ENCODE measurements at places on chromosomes 6 and 20. TPM values are rescaled to one million over a fixed set of nuclear protein-coding genes. Genes with fewer than 3 reads are reported as not detected.
A peak's percentile ranks its signal among the peaks of the same experiment; 100 is the strongest.

DNA sequence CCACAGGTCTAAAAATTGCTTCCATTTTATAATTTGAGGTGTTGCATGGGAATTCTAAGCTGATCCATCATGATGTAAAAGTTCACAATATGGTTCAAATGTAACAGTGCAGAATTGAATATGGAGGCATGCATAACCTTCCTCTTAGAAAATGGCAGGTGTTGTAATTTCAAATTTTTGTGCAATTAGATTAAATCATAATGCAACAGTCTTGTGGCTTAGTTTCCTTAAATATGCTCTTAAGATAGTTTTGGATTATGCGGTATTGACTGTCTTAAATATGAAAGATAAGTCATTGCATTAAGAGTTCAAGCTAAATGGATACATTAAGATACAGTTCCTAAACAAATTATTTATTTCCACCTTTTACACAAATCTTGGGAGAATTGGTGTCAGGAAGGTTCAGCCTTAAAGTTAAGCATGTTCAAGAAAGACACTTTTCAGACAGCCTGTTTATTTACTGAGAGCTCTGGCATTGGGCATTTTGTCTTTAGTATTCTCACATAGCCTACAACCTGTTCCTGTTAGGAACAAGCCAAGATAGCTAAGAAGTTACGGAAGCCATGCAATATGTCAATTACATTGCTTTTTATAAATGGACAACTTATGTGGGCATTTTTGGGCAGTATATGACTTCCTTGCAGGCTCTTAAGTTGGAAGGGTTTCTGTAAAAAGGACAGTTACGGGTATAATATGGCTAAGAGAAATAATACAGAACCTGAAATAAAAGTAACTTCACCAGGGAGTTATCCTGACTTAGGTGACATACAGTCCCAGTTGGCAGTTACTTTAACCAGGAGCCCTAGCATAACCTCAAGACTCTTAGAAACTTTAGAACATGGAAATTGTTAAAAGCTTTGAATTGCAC is 9.3 kb downstream of the SRSF3 start:
- DNase-seq, result no peak
- peak overlapping the region; percentile 76 for H3K27ac ChIP-seq
- peaks cover 80% of the 10 kb centered on the region for H3K4me1 ChIP-seq
- no peaks in the 10 kb centered on the region for H3K27me3 ChIP-seq

The ATAT1 gene
- 7.6 TPM for total RNA-seq

DNA sequence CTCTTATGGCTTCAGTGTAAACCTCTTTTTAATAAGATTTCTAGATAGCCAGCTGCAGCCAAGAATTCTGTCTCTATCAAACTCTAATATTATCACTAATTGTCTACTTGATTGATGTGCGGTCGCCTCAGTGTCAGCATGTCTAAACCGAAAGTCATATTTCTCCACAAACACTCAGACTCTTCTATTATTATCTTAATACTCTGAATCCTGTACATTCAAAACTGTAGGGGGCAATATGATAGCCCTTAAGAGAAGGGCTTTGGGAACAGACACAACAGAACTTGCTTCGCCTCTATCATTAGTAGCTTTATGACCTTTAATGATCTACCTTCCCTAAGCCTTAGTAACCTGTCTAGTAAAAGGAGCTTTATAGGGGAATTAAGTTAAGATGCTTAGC is 379.7 kb upstream of the PTCHD4 start:
- H3K36me3 ChIP-seq, result no peaks in the 10 kb centered on the region
- H3K4me1 ChIP-seq, result no peaks in the 10 kb centered on the region
- H3K4me3 ChIP-seq, result no peak overlapping the region
- no peak for DNase-seq
- H3K27ac ChIP-seq, result no peak overlapping the region

The KPNA5 gene
- total RNA-seq, result 10.2 TPM

DNA sequence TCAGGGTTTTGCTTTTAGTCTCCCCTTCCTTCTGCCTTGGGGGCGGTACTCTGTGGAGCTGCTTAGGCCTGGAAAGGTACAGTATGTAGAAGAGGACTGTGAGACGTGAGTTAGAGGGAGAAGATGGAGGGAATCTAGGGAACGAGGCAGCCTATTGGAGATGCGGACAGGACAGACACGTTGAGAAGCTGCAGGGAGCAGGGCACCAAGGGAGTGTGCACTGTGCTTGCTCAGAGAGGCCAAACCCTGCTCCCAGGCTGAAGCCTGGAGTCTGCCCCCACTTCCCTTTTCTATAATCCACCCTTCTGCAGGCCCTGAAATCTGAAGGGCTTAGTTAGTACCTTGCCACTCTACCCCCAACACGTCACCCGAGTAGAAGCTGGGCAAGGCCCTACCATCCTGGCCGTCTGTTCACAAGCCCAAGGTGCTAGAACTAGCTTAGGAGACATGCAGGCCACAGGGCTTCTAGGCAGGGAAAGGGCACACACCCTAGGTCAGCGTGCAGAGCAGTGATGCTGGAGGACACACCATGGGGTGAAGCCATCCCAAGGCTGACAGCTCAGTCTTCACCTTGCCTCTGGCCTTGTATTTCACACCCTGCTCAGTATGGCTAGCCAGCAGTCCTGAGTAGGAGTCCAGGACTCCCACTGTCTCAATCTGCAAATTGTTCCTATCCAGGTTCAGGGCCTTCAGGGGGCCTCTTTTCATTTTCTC is 6.9 kb downstream of the TP53INP2 start:
- H3K27me3 ChIP-seq, result no peaks in the 10 kb centered on the region
- no peak overlapping the region for H3K27ac ChIP-seq
- peak overlapping the region; percentile 74 for H3K4me3 ChIP-seq

DNA sequence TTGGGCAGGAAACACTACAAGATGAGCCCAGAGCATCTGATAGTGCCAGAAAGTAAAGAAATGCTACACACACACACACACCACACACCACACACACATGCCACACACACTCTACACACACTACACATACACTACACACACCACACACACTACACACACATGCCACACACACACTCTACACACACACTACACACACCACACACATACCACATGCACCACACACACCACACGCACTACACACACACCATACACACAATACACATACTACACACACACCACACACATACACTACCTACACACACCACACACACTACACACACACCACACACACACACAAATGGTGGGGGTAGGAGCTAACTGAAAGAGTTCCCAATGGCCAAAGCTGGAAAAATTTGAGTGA is 3.6 kb upstream of the TMEM74B start:
- DNase-seq, result no peak
- peaks cover 7% of the 10 kb centered on the region for H3K4me1 ChIP-seq
- no peak overlapping the region for H3K27ac ChIP-seq
- peaks cover 22% of the 10 kb centered on the region for H3K27me3 ChIP-seq
- no peak overlapping the region for H3K4me3 ChIP-seq

DNA sequence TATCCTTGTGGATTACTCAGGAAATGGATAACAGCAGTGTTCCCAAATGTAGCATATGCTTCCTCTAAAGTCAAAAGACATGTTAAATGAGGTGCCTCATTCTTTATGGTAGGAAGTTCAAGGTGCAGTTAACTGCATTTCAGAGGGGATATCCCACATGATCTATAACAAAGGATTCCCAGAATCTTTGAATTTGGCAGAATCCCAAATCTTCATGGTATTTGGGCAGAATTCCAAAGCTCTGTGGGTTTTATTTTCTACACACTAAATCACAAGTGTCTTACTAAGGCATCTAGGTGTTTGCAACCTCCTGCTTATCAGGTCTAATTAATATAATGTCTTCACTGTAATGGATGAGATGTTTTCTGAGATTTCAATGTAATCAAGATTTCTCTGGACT is 364.3 kb upstream of the MAN1A1 start:
- H3K4me1 ChIP-seq, result peaks cover 4% of the 10 kb centered on the region
- DNase-seq, result no peak
- H3K27me3 ChIP-seq, result peaks cover 3% of the 10 kb centered on the region
- no peak overlapping the region for H3K27ac ChIP-seq
- no peak overlapping the region for H3K4me3 ChIP-seq

The PRPH2 gene
- not detected for total RNA-seq

The SLC17A1 gene
- not detected for total RNA-seq

DNA sequence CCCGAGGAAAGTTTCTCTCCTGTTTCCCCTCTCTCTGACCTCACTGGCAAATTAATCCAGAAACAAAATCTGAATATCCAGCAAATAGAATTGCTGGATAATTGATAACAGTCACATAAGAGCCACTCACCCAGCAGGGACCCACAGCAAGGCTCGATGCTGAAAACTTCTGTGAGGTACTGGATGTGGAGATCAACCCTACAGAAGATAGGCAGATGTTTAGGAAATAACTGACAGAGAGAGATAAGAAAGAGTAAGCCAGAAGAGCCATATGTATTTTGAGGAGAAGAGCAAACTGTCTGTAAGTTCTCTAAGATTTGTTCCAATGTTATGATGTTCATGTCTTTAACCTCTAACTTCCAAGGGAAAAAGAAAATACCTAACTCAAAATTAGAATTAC is 59.7 kb downstream of the PKHD1 start:
- H3K4me1 ChIP-seq, result no peaks in the 10 kb centered on the region
- no peak overlapping the region for H3K4me3 ChIP-seq
- no peaks in the 10 kb centered on the region for H3K36me3 ChIP-seq
- no peak overlapping the region for H3K27ac ChIP-seq

GRCh38 chr20:6956574-6956973 is 189.1 kb downstream of the BMP2 start:
- no peaks in the 10 kb centered on the region for H3K27me3 ChIP-seq
- H3K27ac ChIP-seq, result no peak overlapping the region
- DNase-seq, result no peak
- no peaks in the 10 kb centered on the region for H3K4me1 ChIP-seq
- H3K36me3 ChIP-seq, result no peaks in the 10 kb centered on the region
- no peak overlapping the region for H3K4me3 ChIP-seq

GRCh38 chr6:163329991-163330390 is 84.5 kb upstream of the QKI start:
- no peaks in the 10 kb centered on the region for H3K36me3 ChIP-seq
- no peak overlapping the region for H3K27ac ChIP-seq
- DNase-seq, result no peak
- H3K4me1 ChIP-seq, result no peaks in the 10 kb centered on the region
- H3K27me3 ChIP-seq, result peaks cover 5% of the 10 kb centered on the region

DNA sequence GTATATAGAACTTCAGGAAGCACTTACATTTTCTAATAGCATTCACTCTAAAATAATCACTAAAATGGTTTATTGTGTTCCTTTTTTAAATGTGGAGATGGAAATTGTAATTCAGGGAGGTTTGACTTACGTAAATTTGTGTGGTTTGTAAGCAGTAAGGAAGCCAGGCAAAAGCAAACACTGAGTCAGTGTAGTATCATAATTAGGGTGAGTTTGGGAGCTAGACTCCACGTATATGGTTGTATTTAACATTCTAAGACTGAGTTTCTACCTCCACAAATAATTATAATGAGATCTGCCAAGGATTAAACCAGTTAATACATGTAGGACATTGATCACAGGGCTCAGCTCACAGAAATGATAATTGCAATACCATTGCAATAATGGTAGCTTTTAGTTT is 425.5 kb downstream of the CBLN4 start:
- H3K36me3 ChIP-seq, result no peaks in the 10 kb centered on the region
- no peaks in the 10 kb centered on the region for H3K27me3 ChIP-seq
- no peaks in the 10 kb centered on the region for H3K4me1 ChIP-seq

- H3K27me3 ChIP-seq, result no peaks in the 10 kb centered on the region
- no peaks in the 10 kb centered on the region for H3K36me3 ChIP-seq
- H3K4me3 ChIP-seq, result no peak overlapping the region
- DNase-seq, result no peak
- no peak overlapping the region for H3K27ac ChIP-seq
These were observed 96.5 kb downstream of the HTR1B start for GRCh38 chr6:77366798-77367197.

The GLP1R gene
- not detected for total RNA-seq

The VSX1 gene
- total RNA-seq, result not detected

DNA sequence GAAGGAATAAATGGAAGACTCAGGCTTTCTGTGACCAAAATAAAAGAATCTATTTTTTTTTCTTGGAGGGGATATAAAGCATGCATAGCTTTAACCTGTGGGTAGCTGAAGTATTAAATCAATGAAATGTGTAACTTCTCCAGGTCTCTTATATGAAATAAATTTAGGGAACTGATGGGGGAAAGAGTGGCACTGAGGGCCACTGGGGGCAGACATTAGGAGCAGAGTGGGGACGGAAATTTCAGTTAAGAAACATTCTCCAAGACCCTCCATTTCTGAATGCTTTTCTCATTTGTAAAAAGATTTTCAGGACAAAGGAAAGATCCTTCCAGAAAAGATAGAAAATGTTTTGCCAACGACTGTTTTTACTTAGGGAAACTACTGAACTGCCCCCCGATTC is 131.0 kb downstream of the GPX5 start:
- H3K36me3 ChIP-seq, result no peaks in the 10 kb centered on the region
- peaks cover 24% of the 10 kb centered on the region for H3K4me1 ChIP-seq
- no peak overlapping the region for H3K27ac ChIP-seq
- no peak for DNase-seq

GRCh38 chr6:157265635-157266034 is 57.7 kb downstream of the TMEM242 start:
- no peak overlapping the region for H3K27ac ChIP-seq
- H3K27me3 ChIP-seq, result no peaks in the 10 kb centered on the region
- H3K4me3 ChIP-seq, result no peak overlapping the region

The MEP1A gene
- total RNA-seq, result not detected

DNA sequence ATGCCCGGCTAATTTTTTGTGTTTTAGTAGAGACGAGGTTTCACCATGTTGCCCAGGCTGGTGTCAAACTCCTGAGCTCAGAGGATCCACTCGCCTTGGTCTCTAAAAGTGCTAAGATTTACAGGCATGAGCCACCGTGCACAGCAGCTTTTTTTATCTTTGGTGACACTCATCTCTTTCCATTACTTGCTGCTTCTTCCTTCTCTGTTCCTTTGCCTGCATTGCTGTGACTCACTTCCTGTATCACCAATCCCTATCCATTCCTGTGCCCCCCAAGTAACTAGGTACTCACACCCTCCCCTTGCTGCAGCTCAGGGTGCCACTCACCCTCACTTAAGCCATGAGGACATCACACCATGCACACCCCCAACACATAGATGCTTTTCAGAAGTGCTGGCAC is 24.6 kb downstream of the KHDC1L start:
- H3K4me3 ChIP-seq, result no peak overlapping the region
- no peak for DNase-seq
- no peaks in the 10 kb centered on the region for H3K27me3 ChIP-seq
- no peaks in the 10 kb centered on the region for H3K36me3 ChIP-seq
- H3K4me1 ChIP-seq, result no peaks in the 10 kb centered on the region
- H3K27ac ChIP-seq, result no peak overlapping the region

DNA sequence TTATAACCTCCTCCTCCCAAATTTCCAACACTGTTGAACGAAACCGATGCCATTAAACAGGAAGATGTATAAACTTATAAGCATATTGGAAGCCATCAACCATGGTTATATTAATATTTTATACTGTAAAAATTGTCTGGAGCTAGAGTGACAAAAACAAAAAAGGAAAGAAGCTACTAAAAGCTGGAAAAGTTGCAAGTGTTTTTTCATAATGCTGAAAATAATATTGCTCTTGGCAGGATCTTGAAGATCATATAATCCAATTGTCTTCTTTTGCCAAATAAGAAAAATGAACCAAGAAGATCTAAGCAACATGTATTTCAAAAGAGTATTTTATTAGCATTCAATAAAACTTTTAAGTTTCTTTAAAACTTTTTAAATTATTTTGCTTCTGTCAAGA is 268.9 kb upstream of the HSF2 start:
- no peak overlapping the region for H3K4me3 ChIP-seq
- no peak overlapping the region for H3K27ac ChIP-seq
- H3K4me1 ChIP-seq, result peaks cover 2% of the 10 kb centered on the region
- H3K36me3 ChIP-seq, result no peaks in the 10 kb centered on the region
- H3K27me3 ChIP-seq, result no peaks in the 10 kb centered on the region
